M059J (cell line): ENCODE measurements at places on chromosomes 5 and 9. TPM values are rescaled to one million over a fixed set of nuclear protein-coding genes. Genes with fewer than 3 reads are reported as not detected.
A peak's percentile ranks its signal among the peaks of the same experiment; 100 is the strongest.

DNA sequence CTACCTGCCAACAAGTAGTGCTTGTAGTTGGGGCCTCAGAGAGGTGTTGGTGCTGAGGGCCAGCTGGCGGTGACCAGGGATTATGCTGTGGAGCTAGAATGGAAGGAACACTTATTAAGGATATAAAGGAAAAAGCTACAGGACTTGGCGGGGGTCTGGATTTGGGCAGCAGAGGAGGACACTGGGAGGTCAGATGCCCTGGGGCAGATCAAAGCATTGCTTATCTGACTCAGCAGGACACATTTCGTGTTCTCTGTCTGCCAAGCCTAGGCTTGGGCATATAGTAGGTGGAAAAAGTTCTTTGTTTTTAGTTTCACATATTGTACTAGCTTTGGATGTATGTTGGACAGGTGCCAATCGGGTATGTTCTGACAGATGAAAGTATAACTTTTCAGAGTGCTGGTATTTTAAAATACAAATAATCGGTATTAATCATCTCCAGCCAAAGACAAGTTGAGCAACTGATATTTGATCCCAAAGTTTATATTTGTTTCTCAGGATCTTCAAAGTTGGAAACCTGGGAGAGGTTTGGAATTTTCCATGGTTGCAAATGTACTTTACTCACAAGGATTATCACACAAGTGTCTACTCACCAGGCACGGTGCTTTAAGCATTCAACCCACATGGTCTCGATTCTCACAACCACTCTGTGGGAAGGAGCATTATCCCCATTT lies 69.4 kb downstream of the IQGAP2 start:
- DNase-seq, result peak; percentile 45

- DNase-seq, result no peak
Measured at GRCh38 chr5:170481849-170482248, 22.0 kb upstream of the KCNIP1 start.

- no peak for DNase-seq
Measured at GRCh38 chr5:135103575-135103853, 69.5 kb upstream of the PITX1 start.

DNA sequence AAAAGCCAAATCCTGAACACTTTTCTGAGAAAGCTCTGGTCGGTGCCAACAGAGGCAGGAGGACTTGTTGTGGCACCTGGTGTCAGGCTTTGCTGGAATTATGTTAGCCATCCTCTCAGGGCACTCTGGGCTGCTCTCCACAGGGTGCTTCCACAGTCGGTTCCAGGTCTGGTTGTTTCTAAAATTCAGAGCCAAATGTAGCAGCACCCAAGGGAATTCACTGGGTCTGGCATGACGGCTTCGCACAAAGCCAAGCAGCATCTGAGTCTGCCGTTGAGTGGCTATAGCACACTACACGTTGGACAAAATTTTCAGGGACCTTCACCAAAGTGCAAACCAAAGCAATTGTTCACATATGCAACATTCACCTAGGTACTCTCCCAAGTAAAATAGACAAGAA lies 110.2 kb downstream of the PJA2 start:
- DNase-seq, result no peak

Gene F2RL2
- total RNA-seq, result 4.9 and 5.2 TPM in 2 replicates

DNA sequence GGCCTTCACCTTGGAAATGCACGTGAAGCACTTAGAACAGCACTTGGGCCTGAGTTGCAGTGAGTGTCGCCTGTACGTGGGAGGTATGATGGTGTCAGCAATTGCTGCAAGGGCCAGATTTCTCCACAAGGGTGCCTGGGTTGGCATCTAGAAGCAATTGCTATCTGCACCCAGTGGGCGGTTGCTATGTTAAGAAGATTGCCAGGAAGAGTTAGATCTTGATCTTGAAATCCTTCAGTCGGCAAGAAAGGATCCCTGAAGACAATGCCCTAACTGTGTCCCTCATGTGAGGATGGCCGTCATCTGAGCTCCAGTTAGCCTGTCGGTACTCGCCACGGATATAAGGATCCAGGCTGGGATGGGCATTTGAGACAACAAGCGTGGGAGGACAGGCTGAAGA lies 62.9 kb downstream of the MAMDC2 start:
- no peak for DNase-seq

DNA sequence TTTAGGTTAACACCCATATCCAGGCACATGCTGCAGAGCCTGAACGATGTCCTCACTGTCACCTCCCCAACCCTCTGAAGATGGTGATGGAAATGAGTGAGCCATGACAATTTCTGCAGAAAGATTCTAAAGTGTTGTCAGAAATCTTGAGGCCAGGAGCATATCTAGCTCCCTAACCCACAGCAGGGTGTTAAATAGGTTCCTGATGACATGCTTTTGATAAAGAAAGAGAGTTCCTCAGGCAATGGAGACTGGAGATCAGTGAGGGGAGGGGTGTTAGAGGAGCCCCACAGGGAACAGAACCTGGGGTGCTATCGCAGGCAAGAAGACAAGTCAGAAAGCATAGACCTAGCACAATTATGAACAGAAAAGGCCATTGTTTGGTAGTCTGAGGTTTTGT lies 95.7 kb downstream of the ENC1 start:
- no peak for DNase-seq

Gene TAF11L5
- total RNA-seq, result not detected in 2 replicates

Gene RAD23B
- 201 and 202 TPM in 2 replicates for total RNA-seq

Gene NTNG2
- 0.39 and 0.49 TPM in 2 replicates for total RNA-seq

DNA sequence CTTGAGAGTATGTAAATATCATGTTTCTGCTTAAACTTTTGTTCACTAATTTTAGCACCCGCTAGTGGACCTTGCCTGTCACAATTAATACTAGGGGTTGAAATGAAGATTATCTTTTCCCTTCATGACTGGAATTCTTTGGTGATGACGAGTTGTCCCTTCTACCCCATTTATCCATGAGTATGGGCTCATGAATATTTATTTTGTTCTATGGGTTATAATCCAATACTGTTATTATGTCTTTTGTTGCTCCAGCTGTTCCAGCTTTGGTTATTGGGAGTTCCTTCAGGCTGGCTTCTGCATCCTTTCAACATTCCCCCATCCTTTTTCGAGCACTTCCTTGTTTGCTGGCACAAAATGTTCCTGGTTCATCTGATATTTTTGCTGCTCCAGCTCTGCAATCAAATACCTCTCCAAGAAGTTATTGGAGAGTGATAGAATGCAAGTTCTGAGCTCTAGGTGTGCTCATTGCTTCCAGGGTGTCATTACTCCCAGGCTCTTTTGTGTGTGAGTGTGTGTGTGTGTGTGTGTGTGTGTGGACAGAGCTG lies 19.7 kb upstream of the ARHGEF28 start:
- peak; percentile 52 for DNase-seq

GRCh38 chr5:125210242-125210947 lies 464.0 kb upstream of the ZNF608 start:
- peak; percentile 40 for DNase-seq

GRCh38 chr5:107631805-107632362 lies 38.9 kb downstream of the EFNA5 start:
- no peak for DNase-seq

DNA sequence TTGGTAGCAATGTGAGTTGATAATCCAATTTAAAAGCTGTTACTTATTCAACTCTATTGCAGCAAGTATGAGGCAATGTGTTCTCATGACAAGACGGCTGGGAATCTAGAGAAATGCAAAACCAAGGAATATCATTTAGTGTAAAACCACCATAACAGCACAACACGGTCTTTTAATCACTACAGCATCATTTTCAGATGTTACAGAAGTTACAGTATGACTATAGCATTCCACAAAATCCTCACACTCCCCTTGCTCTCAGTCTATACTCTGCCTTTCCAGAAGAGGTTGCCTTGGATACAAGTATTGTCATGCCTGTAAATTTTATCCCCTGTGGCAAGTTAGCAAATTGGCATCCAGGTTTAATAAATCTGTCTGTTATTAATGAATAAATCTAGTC lies 28.6 kb upstream of the TAS2R1 start:
- peak; percentile 54 for DNase-seq

DNA sequence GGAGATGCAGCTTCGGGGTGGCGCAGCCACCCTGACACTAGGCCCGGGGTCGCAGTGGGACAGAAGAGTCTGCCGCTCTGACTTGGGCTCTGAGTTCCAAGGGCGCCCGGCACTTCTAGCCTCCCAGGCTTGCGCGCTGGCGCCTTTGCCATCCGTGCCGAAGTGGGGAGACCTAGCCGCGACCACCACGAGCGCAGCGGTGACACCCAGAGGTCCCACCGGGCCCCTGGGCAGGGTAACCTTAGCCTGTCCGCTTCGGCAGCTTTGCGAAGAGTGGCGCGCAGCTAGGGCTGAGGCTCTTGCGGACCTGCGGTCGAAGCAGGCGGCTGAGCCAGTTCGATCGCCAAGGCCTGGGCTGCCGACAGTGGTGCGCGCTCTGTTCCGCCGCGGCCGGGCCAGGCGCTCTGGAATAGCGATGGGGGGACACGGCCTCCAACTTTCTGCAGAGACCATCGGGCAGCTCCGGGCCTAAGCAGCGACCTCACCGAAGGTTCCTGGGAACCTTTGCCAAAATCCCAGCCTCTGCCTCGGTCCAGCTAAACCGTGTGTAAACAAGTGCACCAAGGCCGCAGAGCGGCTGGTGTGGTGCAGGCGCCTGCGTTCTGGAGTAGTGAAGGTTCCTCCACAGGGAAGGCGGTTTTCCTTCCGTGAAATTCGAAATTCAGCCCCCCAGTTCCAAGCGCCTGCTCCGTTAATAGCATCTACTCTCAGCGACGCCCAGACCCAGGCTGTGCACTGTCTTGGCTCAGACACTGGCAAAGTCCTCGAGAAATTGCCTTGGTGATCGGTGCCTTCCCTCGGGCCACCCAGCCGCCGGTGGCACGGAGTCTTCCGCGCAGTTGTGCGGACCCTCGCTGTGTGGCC lies 7.4 kb downstream of the TLX3 start:
- no peak for DNase-seq

GRCh38 chr9:110575945-110576344 lies 3.6 kb downstream of the SVEP1 start:
- DNase-seq, result no peak

DNA sequence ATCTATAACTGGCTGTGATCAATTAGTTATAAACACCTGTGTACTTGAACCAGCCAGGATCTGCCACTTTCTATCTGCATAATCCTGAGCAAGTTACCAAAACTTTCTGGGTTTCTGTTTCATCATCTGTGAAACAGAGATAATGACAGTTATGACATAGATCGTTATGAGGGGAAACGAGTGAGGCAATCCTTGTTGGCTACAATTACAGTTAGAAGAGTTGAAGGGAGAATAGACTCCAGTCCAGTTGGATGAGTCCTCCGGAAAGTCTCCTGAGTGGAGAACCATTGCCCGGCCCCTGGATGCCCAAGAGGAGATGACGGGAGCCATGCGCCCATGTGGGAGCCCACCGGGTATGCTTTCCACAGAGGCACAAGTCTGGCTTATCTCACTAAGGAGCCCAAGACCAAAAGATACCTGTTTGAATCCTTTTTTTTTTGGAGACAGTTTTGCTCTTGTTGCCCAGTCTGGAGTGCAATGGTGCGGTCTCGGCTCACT lies 4.5 kb downstream of the PDE6A start:
- DNase-seq, result peak; percentile 58

- peak; percentile 52 for DNase-seq
Measured at GRCh38 chr9:127535834-127536233, 76.2 kb upstream of the STXBP1 start.

Gene HK3
- total RNA-seq, result not detected in 2 replicates

GRCh38 chr9:81902196-81902595 lies 26.0 kb upstream of the SPATA31D4 start:
- no peak for DNase-seq
